ENCODE measurements at places on chromosomes 11 and 22.
A peak's percentile ranks its signal among the peaks of the same experiment; 100 is the strongest.

DNA sequence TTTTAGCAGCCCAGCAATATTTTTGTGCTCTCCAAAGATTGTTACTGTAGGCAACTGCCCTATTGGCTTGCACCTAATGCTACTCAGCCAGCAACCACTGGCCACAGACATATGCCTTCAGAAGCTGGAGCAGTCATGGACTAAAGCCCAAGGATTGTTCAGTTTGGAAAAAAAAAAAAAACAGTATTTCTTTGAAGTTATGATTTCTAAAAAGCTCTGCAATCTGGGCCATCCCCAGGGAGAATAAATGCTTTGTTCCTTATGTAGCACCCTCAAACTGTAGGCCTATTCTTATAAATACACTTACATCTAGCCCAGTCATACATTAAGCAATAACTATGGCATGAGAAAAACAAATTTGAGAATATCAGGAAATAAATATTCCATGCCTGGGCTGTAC, 2190.5 kb upstream of the RAG2 start:
- DNase-seq: no peak

DNA sequence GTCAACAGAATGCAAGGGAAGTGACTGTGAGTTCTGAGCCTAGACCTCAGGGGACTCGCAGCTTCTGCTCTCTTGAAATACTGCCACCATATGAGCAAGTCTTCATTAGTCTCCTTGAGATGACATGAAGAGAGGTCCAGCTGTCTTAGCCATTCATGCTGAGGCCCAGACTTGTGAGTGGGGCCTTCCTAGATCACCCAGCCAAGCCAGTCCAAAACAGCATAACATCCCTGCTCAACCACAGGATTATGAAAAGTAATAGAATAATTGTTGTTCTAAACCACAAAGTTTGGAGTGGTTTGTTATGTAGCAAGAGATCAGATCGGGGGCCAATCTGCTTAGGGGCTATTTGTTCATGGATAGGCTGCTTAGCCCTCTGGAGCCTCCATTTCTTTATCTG, 54.9 kb upstream of the HTATIP2 start:
- no peak for DNase-seq

- no peak for DNase-seq
Observed at GRCh38 chr11:65586676-65587075, 8.9 kb downstream of the KCNK7 start.

- DNase-seq: no peak
Observed at GRCh38 chr22:33047744-33048143, 10.4 kb downstream of the SYN3 start.

DNA sequence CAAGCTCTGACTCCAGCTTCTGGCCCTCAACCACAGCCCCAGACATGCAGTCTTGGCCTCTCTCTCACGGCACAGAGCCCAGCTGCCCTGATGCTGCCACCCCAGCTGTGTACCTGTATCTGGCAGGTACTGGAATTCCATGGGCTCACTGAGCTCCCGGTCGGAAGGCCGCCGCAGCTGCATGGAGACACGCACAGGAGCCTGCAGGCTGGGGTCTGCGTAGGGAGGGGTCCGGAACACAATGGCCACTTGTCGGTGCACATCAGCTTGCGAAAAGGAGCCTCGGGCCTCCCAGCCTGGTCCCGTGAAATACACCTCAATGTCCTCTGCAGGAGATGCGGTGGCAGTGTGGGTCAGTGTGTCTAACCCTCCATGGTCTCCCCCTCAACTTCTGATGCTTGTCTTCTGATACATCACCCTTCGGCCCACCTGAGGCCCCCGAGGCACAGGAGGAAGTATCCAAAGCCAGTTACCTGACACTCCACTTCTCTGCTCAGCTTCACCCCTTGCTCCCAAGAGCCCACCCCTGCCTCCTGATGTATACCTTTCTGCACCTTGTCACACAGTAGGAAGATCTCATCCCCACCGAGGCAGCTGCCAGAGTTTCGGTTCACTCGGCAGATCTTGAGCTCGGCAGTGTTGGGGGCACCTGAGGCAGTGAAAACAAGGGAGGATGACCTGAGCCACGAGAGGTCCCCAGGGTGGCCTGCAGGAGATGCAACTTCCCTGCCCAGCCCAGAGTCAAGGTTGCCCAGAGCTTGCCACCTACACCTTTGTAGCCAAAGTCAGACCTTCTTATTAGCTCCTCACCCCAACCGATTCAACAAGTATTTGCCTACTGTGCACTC, 4.3 kb downstream of the RELA start:
- no peak for DNase-seq

DNA sequence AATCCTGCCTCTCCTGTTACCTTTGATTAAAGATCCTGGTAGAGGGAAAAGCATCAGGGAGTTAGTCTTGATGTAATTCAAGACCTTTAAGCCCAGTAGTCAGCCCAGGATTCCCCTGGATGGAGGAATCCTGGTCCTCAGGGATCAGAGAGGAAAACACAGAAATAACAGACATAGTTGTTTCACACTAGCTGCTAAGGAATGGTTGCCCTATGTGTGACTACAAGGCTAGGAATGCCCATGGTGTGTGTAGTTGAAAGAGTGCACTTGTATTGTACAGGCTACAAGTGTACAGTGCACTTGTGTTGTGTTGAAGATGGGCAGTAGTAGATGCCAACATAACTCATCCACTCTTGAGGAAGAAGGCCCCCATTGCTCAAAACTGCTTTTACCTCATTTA, 226.8 kb downstream of the AASDHPPT start:
- DNase-seq: no peak

GRCh38 chr11:96275801-96276594, 67.0 kb downstream of the MAML2 start:
- DNase-seq: no peak

- no peak for DNase-seq
Observed at GRCh38 chr22:30866811-30867271, 101.7 kb downstream of the MORC2 start.

DNA sequence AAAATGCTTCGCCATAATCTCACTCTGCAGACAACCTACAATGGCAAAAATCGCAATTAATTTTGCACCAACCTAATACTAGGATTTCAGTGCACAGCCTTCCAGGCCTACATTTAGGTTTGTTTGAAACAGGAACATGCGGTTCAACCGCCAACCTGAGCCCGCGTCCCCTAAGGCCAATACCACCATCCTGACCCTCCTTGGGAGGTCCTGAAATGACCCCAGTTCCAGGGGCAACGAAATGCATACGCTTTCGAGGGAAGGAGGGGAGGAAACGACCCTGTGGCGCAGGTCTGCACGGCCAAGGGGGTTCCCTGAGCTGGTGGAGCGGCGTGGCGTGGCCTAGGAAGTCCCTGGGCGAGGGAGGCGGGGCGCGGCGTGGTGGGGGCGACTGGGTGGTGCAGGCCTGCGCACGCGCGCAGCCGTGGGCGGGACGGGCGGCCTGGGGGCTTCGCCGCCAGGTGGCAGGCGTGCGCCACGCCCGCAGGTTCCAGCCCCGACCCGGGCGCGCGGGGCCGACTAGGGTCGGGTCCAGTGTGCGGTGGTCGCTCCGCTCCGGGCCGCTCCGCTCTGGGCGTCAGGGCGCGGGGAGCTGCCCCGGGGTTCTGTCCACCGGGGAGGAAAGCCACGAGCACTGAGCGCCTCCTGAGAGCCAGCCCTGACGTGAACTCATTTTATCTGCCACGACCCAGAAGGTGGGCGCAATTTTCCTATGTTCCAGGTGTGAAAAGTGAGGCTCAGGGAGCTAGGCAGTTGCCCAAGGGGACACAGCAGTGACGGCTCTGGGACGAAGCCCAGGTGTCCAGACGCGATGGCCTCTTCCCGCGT, 94.1 kb downstream of the SWAP70 start:
- DNase-seq: peak; percentile 94

DNA sequence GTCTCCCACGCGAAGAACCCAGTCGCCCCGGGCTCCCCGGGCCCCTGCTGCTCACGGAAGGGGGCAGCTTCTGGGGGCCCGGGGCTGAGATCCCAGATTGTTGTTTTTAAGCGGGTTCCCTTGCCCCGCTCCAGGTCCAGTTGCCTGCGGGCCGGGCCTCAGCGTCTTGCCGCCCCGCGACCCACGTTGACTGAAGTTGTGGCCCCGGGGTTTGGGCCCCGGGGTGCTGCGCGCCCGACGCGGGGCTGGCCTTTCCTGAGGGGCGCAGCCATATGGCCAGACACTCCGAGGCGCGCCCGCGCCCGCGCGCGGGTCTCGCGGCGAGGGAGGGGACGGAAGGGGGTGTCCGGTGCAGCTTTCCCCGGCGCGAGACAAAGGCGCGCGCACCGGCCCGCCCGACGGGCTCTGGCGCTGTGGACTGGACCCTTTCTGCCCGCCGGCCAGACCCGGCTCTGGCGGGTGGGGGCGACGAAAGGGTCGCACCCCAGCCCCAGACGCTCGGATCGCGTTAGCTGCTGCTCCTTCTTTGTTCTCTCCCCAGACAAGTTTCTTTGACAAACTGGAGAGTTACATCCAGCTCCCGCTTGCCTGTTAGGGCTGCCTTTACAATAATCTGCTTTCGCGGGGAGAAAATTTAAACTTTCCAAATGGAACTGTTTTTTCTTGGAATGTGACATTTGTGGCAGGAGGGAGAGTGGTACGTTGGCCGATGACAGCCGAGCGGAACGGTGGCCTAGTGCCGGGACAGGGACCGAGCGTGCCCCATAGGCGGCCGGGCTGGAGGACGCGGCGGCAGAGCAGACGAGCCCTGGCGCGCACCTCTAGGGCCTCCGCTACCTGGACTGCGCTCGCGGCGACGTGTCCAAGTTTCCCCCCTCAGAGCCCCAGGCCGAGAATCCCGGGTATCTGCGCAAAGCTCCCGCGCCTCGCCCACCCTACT, 716 bp downstream of the AMOTL1 start:
- DNase-seq: no peak

DNA sequence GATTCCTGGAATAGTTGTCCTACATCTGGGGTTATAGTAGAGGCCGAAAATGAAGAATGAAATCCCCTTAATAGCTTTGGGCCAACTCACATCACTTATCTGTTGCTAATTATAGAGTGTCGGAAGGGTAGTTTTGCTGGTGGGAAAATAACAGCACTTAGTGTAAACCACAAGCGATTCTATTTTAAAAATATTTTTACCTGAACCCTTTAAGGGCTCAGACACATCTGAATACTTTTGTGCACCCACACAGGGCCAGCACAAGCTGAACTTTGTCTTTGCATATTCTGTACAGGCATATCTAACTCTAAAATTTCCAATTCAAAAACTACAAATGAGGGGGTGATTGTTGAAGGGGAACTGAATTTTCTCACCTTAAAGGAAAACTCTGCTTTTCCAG, 27.6 kb downstream of the SLC6A5 start:
- DNase-seq: no peak

GRCh38 chr11:15194671-15195415, 80.1 kb downstream of the INSC start:
- DNase-seq: no peak

DNA sequence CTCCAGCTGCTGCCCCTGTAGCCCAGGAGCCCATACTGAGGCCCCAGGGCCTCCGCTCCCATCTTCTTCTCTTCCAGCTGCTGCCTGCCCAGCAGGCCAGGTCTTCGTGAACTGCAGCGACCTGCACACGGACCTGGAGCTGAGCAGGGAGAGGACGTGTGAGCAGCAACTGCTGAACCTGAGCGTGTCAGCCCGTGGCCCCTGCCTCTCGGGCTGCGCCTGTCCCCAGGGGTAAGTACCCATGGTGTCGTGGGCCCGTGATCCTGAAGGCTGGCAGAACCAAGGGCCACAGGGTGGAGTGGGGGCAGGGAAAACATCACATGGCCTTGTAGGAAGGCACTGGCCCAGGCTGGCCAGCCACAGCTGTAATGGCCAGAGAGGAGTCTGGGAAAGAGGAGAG, 31.2 kb downstream of the OTOG start:
- DNase-seq: no peak

DNA sequence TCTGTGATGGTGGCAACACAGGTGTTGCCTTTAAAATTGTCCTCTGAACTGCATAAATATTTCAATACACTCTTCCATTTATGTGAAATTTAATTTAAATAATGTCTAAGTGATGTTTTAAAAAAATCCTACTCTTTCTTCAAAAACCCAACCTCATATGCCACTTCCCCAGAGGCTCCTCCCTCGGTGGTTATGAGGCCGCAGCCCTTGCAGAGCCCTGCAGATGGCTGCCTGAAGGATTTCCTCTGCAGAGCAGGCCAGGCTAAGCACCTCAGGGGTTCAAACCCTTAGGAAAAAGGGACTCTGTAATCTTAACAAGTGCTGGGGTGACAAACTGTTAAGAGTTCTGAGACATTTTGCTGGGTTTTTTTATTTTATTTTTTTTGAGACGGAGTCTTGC, 25.2 kb downstream of the MORC2 start:
- no peak for DNase-seq

GRCh38 chr11:80841675-80842074, 1400.8 kb upstream of the TENM4 start:
- no peak for DNase-seq

DNA sequence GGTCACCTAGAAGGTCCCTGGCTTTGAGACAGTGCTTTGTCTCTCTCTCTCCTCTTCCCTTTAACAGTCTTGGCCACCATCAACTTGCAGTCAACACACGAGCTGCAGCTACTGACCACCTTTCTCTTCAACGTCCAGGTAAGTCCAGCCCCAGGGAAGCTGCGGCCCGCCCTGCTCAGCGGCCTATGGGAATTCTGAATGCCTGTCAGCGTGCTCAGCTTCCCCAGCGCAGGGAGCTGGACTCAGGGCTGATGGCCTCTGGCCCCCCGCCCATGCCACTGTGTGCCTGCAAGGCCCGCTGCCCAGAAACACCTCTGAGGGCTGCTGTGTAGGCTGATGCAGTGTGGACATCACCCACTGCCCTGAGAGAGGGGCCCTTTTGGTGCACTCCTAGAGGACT, 32.5 kb downstream of the GLB1L2 start:
- DNase-seq: no peak

DNA sequence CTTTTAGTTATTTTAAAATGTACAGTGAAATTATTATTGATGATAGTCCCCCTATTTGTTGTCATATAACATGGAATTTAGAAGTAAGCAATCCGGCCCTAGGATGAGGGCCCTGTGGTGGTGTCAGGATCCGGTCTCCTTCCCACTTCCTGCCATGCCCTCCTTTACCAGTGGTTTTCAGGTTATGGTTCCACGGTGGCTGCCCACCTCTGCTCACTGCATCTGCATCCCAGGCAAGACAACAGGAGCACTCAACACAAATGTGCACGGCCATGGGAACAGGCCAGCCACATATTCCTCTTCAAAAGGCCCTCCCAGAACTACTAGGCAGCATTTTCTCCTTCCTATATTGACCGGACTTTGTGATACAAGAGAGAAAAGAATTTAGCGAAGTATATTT, 1007.2 kb downstream of the TBC1D22A start:
- no peak for DNase-seq

DNA sequence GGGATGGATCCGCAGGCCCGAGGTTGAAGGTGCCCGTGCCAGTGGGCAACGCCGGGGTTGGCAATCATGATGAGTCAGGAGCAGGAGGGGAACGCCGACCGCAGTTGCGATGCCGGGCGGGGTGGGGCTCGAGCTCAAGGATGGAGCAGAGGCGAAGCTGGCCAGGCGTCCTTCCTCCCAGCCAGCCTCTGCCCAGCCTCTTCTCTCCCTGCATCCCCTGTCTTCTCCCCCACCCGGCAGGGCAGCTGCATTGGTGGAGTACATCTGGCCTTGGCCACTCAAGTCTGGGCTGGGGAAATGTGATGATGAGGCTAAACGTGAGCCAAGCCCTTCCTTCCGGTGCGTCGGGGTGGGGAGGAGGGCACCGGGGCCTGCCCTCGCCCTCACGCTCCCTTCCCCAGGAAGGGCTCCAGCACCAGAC, 3.9 kb downstream of the IFITM10 start:
- DNase-seq: no peak
